ENCODE measurements at places on chromosomes 3 and 15. TPM values are rescaled to one million over a fixed set of nuclear protein-coding genes. Genes with fewer than 3 reads are reported as not detected.

Gene SKOR1
- total RNA-seq: 0.05 TPM

DNA sequence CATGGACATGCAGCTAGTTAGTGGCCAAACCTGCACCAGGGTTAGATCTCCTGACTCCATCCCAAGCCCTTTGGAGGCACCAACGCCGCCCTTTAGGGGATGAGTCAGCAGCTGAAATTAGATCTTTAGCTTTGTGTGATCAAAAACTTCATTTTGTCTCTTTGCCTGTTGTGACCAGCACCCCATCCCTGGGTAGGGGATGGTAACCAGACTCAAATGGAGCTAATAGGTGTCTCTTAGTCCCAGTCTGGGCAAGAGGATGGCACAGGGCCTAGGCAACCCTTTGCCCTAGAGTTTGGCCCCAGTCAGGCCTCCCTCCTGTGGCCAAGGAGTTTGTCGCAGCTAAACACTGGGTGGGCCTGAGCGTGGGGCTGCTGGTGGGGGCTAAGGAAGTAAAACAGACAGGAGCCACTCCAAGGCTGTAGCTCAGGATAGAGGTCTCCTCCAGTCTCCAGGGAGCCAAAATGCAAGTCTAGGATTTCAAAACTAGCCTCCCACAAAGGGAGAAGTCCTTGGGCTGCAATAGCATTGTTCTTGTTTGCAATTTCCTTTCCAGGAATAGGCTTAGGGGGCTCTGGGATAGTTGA lies 105.1 kb downstream of the CPN2 start:
- no peak for DNase-seq

- no peak for DNase-seq
Observed at GRCh38 chr3:126322181-126322967, 34.8 kb downstream of the KLF15 start.

- DNase-seq: no peak
Observed at GRCh38 chr15:100430411-100430810, 88.6 kb upstream of the ADAMTS17 start.

GRCh38 chr3:55521064-55521737 lies 34.1 kb upstream of the WNT5A start:
- no peak for DNase-seq

DNA sequence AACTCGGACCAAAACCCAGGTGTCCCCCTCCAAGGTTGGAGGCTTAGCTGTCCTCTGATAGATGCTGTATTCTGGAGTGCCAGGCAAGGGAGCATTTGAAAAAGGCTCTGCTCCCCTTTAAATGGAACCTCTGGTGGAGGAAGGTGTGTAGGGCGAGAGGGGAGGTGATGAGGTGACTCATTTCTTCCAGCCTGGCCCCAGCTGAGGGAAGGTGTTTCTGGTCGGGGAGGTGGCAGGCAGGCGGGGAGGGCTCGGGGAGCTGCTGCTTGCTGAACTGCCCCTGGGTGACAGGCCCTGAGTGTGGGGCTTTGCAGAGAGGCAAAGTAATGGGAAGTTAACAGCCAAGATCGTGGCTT lies 18.8 kb downstream of the PSTPIP1 start:
- DNase-seq: no peak

DNA sequence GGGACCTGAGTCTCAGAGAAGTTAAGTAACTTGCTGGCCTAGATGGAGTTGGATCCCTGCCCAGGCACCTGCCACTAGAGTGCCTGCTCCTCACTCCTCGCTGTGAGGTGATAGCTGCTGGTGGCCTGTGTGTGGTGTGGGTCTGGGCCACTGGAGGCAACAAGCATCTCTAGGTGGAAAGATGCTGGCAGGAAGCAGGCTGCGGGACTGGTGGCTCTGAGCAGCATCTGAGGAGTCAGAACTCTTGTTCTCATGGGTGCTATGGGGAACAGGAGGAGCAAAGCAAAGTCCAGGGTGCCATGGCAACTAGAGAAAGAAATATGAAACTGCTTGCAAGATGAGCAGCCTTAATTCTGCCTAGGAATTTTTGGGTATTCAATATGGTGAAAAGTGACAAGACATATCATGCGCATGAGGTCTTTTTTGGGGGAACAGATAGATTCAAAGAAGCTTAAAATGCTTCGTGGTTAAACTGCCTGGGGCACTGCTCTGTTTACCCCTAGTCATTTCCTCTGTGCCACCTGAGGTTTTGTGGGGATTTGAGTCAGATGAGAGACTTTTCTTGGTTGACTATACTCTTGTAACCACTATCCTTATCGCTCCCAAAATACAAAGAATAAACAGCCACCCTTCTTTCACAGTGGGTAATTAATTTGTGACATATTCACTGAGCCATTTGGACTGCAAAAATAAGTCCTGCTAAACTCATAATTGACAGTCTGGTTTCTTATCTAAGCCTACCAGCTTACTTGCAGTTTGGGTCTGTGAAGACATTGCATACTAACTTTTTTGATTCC lies 50.3 kb downstream of the MED12L start:
- no peak for DNase-seq

DNA sequence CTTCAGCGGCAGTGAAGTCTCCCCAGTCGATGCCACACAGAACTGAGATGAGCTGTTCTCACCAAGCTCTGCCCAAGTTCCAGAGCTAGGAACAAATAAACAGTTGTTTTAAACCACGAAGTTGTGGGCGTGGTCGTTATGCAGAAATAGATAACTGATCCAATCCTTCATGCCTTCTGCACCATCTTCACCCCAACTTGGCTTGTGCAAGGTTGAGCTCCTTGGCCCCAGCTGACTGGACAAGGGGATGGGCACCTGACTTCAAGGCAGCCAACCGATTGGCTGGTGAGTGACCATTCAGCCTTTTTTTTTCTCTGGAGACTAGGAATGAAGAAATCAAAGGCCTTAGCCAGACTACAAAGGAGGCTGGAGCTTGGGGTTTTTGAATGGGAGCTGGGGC lies 23.9 kb downstream of the LINGO1 start:
- DNase-seq: no peak

GRCh38 chr3:179882292-179882691 lies 154.4 kb downstream of the PEX5L start:
- DNase-seq: peak; percentile 48

DNA sequence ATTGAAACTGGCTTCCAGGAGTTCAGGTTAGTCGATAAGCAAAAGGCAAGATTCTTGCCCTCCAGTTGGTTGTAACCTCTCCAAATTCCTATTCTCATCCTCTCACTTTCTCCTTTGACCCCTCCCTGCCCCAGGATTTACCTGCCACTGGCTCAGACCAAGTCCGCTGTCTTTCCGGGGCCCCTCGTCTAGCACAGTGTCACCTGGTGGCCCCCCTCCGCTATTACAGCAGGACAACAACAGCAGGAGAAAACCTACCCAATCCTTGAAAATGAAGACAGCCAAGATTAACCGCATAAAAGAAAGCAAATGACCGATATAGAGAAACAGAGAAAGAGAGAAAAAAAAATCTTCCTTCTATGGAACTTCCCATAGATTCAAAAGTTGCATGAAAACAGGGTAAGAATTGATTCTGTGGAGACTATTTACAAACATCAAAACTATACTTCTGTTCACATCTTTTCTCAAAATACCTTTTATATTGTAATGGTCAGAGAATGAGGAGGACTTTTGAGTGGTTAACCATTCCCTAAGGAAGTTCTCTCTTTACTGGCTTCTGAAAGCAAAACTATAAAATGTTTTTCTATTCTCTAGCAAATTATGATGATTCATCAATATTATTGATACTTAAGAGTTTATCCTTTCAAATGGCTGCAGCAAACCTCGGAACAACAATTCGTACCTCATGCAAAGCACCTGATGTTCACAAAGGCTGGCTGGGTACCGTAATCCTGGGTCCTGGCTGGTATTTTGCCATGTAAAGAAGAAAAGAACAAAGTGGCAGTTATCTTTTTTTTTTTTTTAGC lies 10.0 kb upstream of the ST8SIA2 start:
- DNase-seq: no peak

DNA sequence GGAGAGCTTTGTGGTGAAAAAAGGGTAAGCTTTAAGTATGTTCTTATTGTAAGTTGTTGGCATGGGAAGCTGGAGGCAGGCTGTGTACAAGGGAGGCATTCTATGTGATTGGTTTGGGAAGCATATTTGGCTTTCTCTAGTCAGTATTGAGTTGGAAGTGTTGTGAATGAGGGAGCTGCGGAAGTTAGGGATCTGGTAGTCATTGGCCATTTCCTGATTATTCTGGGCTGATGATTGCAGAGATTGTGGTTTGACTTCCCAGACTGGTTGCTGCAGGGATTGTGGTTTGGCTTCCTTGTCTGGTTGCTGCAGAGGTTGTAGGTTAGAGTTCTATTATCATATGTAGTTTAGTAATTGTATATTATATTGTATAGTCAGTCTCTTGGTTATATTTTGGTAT lies 21.0 kb downstream of the STXBP5L start:
- no peak for DNase-seq

DNA sequence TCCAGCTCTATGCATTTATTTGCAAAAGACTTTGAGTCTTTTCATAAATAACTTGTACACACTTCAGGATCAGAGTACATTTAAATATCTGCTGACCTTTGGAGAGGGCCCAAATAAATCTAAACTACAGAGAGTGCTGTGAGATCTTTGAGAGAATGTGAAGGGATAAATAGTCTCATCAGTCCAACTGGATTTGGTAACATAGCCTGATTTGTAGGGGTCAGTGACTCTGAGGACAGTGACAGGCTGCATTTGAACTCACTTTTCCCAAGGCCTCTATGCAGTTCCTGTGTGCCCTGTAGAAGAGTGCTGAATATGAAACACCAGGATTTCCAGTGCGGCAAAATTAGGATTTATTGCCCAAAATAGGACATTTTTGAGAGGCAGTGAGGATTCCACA lies 136.2 kb downstream of the ZPLD1 start:
- DNase-seq: no peak

GRCh38 chr3:52231502-52232278 lies 6.2 kb upstream of the TLR9 start:
- peak; percentile 83 for DNase-seq

DNA sequence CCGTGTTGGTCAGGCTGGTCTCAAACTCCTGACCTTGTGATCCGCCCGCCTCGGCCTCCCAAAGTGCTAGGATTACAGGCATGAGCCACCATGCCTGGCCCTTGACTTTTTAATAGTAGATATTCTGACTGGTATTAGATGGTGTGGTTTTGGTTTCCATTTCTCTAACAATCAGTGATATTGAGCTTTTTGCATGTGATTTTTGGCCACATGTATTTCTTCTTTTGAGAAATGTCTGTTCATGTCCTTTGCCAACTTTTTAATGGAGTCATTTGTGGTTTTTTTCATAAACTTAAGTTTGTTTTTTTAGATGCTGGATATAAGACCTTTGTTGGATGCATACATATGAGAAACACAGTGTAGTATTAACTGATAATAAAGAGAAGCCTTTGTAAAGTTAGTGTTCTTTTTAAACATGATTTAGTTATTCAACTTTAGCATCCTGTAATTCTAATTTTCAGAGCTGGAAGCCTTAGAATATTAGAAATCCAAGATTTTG lies 280.8 kb downstream of the RBMS3 start:
- no peak for DNase-seq

GRCh38 chr3:186298876-186299275 lies 63.2 kb downstream of the DGKG start:
- DNase-seq: no peak

GRCh38 chr15:26781816-26782215 lies 8.9 kb upstream of the GABRB3 start:
- no peak for DNase-seq

GRCh38 chr3:141373232-141373631 lies 4.9 kb downstream of the ZBTB38 start:
- DNase-seq: no peak

- no peak for DNase-seq
Observed at GRCh38 chr3:13110678-13111116, 37.5 kb upstream of the IQSEC1 start.

DNA sequence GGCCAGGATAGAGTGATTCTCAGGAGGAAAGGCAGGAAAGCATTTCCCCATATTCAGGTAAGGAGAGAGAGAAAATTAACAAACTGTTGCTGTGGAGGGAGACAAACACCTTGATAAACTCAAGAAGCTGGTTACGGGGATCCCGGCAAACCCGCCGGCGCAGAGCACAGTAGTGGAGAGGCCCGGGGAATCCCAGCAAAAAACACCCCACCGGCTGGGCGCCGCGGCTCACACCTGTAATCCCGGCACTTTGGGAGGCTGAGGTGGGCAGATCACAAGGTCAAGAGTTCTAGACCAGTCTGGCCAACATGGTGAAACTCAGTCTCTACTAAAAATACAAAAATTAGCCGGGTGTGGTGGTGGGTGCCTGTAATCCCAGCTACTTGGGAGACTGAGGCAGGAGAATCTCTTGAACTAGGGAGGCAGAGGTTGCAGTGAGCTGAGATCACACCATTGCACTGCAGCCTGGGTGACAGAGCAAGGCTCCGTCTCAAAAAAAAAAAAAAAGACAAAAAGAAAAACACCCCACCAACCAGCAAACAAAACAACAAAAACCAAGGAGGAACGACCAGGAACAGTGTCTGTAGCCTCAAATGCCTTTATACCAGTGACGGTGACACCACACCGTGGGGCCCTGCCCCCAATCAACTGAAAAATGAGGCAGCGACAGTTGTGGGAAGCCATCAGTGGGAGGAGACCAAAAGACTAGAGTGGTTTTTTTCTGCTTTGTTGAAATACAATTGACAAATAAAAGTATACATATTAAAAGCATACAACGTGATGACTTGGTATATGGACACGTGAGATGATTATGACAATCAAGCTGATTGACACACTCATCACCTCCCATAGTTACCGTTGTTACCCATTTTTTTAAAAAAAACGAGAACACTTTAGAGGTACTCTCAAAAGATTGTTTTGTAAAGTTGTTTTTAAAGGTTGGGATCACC lies 40.2 kb upstream of the IDH2 start:
- DNase-seq: no peak

- DNase-seq: no peak
Observed at GRCh38 chr3:87201727-87202126, 25.4 kb upstream of the CHMP2B start.

DNA sequence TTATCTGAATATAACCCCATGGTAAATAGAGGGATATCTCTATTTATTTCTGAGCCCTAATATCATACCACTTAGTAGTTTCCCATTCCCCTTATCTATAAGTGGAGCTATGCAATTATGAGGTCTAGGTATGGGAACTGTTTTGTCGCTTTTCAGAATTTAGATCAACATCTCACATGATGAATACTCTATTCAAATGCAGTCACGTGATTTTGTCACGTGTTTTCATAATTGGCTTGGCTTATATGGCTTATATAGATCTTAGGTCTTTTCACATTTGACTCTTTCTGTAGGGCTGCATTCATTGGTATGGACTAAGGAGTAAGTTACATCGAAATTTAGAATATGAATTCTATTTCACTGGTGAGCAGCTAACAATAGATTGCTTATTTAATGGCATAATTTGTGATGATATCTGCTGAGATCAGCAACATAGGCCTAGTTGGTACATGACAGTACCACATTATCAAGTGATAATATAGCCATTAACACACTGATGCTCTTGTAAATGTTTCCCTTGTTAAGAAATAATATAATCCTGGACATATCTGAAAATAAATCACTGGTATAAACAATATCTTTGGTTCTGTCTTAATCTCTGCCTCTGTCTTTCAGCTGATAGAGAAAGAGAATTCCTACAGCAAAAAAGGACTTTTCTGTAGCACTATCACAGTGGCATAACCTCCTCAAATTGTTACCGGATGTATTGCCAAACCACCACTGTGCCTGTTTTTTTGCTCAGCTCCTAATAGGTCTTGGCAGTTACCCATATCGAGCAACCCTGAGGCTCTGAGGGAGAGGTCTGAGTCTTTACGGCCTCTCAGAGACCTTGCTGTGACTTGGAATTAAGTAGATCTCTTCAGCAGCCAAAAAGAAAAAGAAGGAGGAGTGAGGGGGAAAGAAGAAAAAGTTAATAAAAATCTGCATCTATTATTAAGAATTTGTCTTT lies 357.1 kb downstream of the ZPLD1 start:
- no peak for DNase-seq

Measured in dermis blood vessel endothelial cell (primary cell).